NCI-H226 (cell line): ENCODE measurements at places on chromosomes 16 and 17.

- DNase-seq: no peak
Measured at GRCh38 chr16:89798126-89798525, 18.3 kb downstream of the FANCA start.

- no peak for DNase-seq
Measured at GRCh38 chr17:17243163-17243562, 6.2 kb upstream of the FLCN start.

DNA sequence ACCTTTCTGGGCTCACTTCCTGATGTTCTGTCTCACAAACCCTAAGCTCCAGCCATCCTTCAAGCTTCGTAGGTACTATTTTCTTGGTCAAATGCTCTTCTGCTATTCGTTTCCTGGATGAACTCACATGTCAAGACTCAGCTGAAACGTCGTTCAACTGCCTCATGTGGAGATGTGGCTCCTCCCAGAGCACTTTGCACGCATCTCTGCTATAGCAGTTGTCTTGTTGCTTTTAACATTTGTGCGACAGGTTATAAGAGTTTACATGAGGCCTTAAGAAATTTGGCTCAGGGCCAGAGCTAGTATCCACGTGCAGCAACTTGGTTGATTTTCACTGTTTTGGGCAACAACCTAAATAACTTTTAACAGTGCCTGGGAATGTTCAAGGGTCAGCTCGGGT is 2.8 kb upstream of the KRT40 start:
- no peak for DNase-seq

DNA sequence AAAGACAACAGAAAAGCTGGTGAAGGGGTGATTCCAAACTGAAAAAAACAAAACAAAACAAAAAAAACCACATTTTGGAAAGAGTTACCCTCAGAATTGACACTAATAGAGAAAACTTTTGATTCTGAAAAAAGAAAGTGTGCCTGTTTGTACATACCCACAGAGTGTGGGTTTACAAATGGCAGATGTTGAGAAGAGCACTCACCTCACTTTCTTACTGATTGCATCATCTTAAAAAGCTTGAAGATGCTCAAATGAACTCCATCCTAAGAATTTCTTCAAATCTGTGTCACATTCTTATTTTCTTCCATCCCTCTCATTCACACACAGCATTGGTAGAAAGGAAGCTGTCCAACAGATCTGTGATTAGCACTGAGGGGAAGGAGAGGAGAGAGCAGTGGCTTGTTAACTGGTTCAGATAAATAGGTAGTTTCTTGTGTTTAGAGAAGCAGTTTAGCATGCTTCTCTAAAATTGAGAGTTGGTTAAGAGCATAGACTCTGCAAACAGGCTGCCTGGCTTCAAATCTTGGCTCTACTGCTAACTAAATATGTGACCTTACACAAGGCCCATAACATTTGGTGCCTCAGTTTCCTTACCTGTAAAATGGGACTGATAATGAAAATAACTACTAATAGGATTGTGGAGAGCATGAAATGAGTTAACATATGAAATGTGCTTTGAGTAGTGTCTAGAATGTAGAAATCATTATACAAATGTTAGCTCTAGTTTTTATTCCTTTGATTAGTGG is 6.9 kb downstream of the GNAO1 start:
- DNase-seq: no peak

- DNase-seq: peak; percentile 55
Measured at GRCh38 chr17:38922538-38923297, 2.7 kb upstream of the LASP1NB start.

GRCh38 chr17:78343187-78343542 is 16.7 kb downstream of the SOCS3 start:
- DNase-seq: peak; percentile 82

DNA sequence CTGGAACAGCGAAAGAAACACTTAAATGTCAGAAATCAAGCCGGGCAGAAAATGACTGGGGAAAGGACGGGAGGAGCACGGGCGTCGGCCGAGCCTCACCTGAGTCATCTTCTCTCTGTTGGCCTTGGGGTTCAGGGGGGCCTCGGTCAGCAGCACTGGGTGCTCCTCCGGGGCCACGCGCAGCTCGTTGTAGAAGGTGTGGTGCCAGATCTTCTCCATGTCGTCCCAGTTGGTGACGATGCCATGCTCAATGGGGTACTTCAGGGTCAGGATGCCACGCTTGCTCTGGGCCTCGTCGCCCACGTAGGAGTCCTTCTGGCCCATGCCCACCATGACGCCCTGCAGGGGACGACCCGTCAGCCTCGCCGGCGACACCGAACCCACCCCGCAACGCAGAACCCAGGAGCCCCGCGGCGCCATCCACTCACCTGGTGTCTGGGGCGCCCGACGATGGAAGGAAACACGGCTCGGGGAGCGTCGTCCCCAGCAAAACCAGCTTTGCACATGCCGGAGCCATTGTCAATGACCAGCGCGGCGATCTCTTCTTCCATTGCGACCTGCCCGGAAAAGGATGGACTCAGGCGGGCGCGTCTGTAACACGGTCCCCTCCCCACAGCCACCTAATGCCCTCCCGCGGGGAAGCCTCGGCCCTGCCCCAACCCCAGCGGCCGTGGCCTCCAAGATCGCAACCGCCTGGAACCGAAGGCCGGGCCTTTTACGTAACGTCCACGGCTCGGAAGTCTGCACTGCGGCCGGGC is 616 bp downstream of the ACTG1 start:
- DNase-seq: no peak

- DNase-seq: no peak
Measured at GRCh38 chr17:70539132-70539924, 370.0 kb downstream of the KCNJ2 start.

DNA sequence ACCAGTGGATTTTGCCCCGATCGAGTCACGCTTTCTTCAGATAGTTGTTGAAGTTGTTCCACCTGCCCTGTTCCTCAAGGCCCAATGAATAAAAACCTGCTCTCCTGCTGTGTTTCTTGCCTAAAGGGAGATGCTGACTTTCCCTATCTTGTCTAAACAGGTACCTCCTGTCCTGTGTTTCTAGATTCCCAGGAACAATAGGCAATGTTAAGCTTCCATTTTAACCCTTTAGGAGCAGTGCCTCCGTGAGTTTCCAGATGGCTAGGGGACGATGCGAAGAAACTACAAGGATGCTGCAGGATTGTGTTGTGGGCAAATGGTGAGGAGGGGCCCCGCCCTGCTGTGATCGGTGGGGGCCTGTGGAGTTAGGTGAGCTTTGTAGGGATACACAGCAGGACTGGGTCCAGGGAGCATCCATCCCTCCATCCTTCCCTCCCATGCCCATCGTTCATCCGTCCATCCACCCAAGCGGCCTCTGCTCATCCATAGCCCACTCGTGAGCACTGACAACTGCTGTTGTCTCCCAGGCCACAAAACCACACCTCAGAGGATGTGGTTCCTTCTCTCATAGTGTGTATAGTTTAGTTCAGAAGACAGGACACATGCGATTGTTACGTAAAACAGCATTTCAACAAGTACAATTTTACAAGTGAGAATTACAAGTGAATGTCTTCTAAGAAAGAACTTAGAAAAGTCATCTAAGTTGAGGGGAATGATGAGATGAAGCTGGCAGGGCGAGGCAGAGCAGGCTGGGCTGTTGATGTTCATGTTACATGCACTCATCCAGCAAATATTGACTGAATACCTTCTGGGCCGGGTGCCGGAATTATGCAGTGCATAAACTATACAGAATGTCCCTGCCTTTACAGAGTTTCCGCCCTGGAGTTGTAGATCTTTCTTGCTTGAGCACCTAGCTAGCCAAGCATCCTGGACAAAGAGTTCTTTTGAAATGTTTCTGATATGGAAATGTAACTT is 5.2 kb downstream of the ARSG start:
- no peak for DNase-seq

DNA sequence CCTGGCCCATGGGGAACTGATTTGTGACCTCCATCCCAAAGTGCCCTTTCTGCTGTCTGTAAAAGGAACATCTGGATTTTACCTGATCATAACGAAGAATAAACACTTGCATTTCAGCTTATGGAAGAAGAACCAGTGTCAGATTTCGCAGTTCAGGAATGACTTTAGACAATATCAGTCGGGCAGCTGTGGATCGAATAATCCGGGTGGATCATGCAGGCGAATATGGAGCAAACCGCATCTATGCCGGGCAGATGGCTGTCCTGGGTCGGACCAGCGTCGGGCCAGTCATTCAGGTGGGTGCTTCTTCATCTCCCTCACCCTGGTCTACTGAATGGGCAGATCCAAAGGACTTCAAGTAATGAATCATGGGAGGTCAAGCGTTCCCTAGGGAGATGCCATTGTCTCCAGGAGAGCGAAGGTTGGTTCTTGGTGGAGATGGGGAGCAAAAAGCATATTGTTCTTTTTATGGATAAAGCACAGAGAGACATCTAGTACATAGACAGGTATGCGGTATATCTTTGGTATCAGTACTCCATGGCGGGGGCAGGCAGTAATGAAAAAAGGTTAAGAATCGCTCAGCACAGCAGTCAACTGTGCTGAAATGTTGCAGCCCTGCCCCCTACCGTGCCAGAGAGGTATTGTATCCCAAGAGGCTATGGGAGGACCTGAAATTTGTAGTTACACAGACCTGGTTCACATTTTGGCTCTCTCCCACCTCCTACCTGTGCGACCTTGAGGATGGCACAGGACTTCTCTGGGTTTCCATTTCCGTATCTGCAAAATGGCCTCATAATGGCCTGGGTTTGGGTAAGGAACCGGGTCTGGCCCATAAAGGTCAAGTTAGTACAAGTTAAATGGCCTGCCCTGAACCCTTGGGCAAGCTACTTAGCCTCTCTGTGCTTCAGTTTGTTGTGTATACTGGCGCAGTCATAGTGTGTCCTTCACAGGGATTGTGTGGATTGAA is 4.7 kb downstream of the COQ7 start:
- peak; percentile 16 for DNase-seq

GRCh38 chr16:8852534-8852933 is 16.3 kb downstream of the CARHSP1 start:
- DNase-seq: peak; percentile 60

DNA sequence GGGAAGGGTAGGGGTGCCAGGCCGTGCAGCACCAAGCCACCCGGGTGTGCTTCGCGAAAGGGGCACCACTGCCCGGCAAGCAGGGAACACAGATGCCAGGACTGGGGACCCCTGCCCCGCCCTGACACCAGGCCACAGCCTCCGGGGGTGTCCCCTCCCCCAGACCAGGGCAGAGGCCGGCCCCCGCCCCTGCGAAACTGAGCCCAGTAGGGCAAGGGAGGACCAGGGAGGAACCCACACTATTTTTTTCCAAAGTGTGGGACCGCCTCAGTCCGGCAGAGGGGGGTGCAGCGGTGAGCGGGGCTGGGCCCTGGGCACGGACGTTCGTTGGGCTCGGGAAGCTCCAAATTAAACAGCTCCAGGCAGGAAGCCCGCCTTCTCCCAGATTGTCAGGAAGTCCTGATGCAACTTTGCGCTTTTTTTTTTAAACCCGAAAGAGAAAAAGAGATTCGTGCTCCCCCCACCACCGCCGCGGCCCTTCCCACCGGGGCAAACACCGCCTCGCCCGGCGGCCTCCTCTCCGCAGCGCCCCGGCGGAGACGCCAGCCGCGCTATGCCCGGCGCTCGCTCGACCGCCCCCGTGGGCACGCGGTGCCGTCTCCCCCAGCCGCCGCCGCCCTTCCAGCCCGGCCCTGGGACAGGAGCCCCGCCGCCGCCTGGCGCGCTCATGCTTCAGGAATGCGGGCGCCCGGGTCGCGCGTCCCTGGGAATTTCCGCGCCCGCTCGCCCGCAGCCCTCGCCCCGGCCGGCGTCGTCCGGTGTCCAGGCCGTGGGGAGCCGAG is 755 bp downstream of the PIEZO1 start:
- peak; percentile 69 for DNase-seq

DNA sequence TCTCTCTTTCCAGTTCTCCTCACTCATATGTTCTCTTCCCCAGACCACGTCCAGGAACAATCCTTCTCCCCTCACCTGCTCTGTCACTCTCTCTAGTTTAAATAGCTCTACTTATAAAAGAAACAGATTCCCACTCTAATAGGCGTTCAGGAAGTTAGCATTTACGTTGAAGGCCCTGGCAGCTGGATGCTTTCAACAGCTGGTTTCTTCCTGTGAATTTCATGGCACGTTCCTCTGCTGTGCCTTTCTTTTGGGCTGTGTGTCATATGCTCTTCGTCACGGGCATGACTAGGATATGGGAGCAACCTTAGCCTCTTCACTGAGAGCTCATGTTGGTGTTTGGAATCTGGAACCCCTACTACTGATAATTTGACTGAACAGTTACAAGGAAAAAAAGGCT is 73.2 kb downstream of the ZNF18 start:
- no peak for DNase-seq

GRCh38 chr16:1592446-1592845 is 19.4 kb downstream of the IFT140 start:
- no peak for DNase-seq

DNA sequence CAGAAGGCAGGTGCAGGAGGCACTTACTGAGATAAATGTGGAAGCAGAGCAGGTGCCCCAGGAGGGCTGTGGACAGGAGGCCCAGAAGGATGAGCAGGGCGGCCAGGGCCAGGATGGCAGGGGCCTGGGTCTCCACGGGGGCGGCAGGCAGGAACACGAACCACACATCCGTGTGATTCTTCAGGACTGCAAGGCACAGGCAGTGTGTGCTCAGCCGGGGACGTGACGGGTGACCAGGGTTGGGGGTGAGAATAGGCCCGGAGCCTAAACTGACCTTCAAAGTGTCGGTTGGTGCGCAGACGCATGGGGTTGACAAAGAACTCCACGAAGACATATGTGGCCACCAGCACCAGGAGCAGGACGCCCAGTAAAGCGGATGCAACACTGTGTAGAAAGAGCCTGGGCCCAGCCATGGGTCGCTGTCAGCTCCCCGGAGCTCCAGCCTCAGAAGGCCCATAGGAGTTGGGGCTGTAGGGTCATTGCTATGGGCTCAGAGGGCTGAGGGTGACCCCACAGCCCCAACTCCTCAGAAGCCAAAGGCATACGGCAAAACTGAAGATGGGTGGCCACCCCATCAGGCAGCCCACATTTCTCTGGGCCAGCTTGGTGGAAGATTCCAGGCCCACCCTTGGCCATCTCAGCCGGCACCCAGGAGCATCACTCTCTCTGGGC is 5.4 kb upstream of the TPPP3 start:
- DNase-seq: no peak

GRCh38 chr17:43384476-43384862 is 14.3 kb upstream of the ARL4D start:
- no peak for DNase-seq

DNA sequence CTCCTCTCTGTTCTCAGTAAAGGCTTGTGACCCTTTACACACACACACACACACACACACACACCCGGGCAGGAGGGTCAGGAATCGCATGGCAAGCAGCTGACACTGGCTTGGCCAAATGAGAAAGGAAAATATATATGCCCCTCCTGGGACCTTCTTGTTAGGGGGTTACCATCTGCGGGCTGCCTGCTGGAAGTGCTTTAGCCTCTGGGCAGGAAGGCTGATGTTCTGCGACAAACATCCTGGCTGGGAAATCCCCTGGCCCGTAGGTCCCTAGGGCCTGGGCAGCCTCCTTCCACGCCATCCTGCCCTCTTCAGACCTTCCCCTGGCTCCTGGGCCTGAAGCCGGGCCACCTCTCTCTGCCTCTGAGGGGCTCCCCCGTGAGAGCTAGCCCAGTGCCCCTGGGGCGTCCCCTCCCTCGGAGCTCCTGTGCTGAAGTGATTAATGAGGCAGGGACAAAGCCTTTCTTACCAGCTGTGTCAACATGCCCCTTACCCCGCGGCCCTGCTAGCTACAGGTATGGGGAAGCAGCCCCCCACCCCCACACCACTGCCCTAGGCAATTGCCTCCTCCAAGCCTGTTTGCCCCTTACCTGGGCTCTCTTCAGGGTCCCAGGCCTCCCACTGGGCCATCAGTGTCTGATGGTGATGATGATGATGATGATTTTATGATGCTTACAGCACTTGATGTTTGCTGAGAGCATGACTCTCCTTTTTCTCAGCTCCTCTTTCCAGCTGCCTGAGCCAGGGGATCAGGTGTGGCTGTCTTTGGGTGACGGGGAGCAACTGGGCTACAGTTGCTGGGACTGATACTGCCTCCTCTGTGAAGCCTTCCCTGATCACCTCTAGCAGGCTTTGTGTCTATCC is 32.8 kb upstream of the ETV4 start:
- DNase-seq: peak; percentile 43
